ENCODE measurements at places on chromosomes 3 and 15. TPM values are rescaled to one million over a fixed set of nuclear protein-coding genes. Genes with fewer than 3 reads are reported as not detected.

OXTR gene
- 1.2 TPM for total RNA-seq

SEC22C gene
- total RNA-seq: 50.7 TPM

KCNH8 gene
- total RNA-seq: 0.02 TPM

SLC24A5 gene
- not detected for total RNA-seq

KNG1 gene
- total RNA-seq: 0.09 TPM

SLC12A6 gene
- total RNA-seq: 9.0 TPM

ITPR1 gene
- total RNA-seq: 32.0 TPM

MEX3B gene
- total RNA-seq: 12.8 TPM

IGDCC3 gene
- total RNA-seq: 0.07 TPM

Measured in K562 (cell line).